ENCODE measurements at places on chromosomes 7 and 10. TPM values are rescaled to one million over a fixed set of nuclear protein-coding genes. Genes with fewer than 3 reads are reported as not detected.

DNA sequence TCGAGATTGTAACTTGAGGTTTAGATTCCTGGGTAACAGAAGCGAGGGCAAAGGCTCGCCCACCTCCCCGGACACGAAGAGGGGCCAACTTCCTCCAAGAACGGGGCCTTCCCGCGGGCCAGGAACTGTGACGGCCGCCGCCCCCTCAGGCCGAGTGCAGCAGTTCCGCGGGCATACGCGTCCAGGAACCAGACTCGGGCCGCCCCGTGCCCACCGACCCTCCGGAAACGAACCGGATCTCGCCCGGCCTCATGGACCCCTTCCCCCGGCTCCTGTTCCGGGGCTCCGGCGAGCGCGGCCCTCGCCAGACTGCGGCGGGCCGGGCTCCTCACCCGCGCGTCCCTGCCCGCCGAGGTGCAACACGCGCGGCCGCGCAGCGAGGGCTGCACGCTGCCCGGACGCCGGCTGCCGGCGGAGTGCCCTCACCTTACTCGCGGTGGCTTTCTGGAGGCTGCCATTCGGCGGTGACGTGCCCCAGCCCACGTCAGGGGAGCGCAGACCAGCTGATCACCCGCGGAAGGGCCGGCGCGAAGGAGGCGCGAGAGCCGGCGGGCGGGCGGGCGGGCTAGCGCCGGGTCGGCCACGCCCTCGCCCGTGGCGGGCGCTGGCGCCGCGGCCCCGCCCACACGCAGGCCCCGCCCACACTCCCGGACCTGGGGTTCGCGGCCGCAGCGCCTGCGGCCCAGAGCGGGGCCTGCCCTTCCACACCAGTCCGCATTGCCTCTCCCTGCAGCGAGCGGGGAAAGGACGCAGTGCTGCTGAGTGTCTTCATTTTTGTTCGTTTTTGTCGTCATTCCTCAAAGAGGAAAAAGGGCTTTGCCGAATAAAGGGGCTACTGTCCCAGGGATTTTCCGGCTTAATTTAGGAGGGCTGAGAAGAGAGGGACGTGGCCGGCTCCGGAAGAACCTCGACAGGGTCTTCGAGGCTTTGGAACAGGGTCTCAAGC is at the start of gene XPNPEP1:
Gene XPNPEP1, minus strand, starts transcription at position 536 of the 946 bp plus-strand sequence. Its CDS starts 78 bp downstream, at position 458.
- peak; percentile 98 for DNase-seq

DNA sequence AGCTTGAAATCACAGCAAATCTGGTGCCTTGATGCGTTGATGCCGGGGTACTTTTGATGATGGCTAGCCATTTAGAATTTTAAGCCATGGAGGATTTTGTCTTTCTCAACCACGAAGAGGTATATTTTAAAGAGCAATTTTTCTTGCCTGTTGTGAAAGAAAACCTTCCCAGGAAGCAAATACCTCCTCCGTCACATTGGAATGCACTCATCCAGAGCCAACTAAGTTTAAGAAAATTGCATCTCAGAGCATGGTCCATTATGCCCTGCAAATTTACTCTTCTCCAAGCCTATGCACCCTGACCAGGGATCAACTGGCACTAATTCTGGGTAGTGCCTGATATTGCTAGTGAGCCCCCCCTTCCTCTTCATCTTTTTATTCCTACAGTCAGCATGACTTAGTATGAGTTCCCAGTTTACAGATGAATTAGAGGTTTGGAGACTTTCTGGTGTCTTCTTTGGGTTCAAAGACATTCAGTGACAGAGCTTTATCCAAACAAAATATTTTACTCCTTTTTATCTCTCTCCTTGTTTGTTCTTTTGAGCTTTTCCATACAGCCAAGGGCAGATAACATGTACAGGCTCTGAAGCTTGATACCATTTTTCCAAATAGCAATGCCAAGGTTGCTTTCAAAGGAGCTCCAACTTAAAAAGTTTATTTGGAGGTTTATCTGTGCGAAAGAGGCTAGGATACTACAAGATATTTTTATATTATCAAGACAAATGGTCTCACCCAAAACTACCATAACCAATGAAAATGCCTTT is 56.6 kb upstream of the ANK3 start:
- DNase-seq = no peak

- DNase-seq = no peak
Observed at GRCh38 chr10:62580396-62580795, 206.2 kb downstream of the ZNF365 start.

DNA sequence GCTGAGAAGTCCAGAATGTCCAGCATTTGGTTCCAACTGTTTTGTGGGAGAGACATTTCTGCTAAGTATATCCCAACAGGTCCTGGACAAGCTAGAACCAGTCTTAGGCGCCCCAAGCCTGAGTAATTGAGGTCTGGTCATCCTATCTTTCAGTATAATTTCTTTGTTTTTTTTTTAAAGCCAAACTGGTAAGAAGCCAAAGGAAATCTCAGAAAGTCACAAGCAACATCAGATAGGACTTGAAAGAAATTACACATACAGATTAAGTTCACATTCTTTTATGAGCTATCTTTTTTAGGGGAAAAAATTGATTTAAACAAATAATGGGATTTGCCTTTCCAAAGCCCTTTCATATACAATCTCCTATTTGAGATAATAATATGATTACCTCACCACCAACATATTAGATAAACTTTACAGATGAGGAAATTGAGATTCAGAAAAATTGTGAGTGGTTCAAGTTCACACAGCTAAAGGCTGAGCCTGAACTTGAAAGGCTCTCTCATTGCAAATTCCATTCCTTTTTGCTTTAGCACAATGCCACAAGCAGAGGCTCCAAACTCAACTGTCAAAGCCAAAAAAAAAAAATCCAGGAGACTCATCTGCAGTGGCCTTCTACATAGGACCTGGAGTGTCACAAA is 15.0 kb downstream of the PDLIM1 start:
- no peak for DNase-seq

- DNase-seq = no peak
Observed at GRCh38 chr10:90865401-90865800, 6.4 kb upstream of the RPP30 start.

GRCh38 chr7:47154791-47155190 is 427.1 kb downstream of the TNS3 start:
- DNase-seq = no peak

DNA sequence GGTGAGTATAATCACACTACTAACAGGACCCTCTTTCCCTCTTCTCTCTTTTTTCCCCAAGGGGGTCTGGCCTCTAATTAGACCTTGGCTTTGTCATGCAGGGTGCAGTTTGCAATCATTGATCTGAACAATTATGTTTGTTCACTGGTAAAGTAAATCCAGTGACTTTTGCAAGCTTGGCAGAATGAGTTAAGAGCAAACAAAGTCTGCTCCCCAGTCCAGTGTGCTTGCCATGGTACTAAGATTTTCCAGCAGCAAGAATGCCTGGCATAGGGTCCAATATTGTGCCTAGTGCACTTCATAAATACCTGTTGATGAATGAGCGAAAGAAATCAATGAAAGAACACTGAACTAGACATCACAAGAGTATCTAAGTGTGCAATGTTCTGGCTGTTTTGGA is 43.9 kb downstream of the PLXDC2 start:
- DNase-seq = no peak

Gene KCTD7
- 12.9 TPM for total RNA-seq

Gene NPFFR1
- 0.29 TPM for total RNA-seq

Gene CASTOR2
- total RNA-seq = 12.8 TPM

Gene UTF1
- total RNA-seq = not detected
